ENCODE measurements at places on chromosomes 6 and 20.

DNA sequence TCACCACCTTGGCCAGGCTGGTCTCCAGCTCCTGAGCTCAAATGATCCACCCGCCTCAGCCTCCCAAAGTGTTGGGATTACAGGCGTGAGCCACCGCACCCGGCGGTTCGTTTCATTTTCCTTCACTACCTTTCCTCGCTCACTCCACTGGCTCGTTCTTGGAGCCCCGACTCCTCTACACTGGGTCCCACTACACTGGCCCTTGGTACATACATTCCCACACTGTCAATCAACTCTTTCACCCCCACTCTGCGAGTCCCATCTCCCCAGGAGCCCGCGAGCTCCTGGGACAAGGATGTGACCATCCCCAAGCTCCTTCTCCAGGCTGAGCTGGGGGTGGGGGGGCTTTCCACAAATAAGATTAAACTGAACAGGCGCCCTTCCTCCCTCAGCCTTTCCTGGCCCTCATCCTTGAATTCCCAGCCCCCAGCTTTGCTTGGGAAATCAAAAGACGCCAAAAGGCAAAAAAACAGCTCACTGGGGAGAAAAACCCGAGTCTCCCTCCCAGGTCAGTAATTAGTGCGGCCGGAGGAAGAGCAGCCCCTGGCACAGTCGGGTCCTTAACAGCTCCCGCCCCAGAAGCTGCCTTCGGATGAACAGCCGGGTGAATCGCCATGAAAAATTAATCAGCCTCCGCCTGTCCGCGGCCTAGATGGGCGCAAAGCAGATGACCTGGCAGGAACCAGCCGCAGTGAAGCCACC lies 42.8 kb upstream of the LY86 start:
- DNase-seq = no peak

DNA sequence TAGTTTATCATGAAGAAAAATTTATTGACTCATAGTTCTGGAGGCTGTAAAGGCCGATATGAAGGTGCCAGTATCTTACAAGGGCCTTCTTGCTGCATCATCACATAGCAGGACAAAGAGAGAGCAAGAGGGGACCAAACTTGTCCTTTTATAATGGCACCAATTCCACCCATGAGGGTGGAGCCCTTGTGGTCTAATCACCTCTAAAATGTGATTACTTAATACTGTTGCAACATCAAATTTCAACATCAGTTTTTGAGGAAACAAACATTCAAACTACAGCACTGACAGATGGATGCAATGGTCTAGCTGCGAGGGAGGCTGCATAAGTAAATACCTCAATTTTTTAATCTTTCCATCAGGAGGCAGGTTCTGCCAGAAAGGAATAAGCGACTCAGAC lies 76.7 kb upstream of the LAMA2 start:
- no peak for DNase-seq

- DNase-seq = no peak
These were observed 590 bp downstream of the EYS start for GRCh38 chr6:65706436-65706835.

DNA sequence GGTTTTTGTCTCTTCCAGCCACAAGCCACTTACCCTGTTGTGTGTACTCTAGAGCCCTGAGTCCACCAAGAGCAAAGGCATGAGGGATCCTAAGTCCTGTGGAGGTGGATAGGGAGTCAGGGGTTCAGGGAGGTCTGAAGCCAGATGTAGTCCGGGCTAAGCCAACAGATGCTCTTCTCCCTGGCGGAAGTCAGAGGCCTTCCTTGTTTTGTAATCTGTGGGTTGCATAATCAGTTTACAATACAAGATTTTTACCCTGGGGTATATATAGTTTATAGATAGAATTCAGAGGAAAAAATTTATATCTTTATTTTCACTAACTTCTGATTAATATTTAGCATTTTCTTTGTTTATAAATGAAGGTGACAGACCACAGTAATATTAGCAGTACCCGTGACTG lies 9.2 kb downstream of the LAMP5 start:
- DNase-seq = no peak

- DNase-seq = no peak
These were observed 39.4 kb upstream of the RGS17 start for GRCh38 chr6:153170511-153170910.

DNA sequence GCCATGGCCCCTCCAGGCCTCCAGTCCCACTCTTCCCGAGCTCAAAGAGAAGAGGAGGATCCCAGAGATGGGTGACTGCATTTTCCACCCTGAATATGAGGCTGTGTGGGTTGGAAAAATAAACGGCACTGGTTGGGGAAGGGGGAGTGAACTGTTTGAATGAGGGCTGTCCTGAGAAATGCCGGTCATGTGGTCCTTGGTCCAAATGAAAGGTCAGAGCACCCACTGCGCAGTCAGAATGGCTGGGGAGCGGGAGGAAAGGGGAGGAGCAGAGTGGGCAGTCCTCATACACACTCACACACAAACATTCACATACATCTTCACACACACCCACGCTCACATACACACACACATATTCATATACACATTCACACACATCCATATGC lies 83.1 kb downstream of the MRPL14 start:
- no peak for DNase-seq

DNA sequence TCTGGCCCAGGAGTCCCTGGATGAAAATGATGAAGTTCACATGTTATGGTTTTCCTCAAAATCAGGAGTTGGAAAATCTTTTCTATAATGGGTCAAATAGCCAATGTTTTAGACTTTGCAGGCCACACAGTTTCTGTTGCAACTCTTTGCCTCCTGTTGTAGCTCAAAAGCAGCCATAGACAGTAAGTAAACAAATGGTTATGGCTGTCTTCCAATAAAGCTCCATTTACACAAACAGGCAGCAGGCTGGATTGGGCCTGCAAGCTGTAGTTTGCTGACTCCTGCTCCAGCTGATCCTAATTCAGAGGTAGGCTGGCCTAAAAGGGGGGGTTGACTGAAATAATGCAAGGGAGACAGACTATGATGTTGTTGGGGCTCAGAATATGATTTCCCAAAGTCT lies 33.0 kb downstream of the METTL24 start:
- no peak for DNase-seq

DNA sequence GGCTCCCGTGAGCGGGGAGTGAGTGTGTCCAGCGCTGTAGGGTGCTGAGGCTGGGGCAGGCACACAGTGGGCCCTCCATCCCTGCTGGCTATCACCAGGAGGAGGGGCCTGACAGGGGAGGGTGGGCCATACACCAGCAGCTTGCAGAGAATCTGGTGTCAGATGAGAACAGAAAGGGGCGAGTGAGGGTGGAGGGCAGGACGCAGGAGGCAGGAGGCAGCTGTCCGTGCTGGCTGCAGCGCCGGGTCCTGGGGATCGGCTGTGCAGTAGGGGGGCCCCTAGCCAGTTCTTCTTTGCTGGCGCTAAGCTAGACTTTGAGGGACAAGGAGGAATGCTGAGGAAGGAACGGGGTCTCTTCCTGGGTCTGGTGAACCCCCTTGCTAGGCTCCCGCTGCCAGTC lies 1.6 kb upstream of the CABLES2 start:
- no peak for DNase-seq

- no peak for DNase-seq
These were observed 20.8 kb downstream of the DAAM2 start for GRCh38 chr6:39812853-39813533.

DNA sequence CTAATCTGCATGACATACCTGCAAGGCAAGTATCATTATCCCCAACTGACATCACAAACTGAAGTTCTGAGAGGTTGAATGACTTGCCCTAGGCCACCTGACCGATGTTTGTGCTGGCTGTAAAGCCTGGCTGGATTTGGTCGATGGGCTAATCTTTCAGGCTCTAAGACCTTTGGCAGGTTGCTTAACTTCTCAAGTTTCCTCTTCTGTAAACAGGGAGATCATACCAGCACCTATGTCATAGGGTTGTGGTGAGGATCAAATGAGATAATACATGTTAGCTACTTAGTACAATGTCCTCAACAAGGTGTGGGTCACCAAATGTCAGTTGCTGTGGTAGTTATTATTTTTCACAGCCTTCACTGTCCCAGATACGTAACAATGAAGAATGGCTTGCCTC lies 14.2 kb downstream of the ANKRD66 start:
- no peak for DNase-seq

GRCh38 chr20:58636983-58637421 lies 14.1 kb upstream of the STX16 start:
- no peak for DNase-seq

GRCh38 chr6:29490552-29490951 lies 2.8 kb upstream of the MAS1L start:
- DNase-seq = no peak

- DNase-seq = no peak
These were observed 19.5 kb downstream of the KATNA1 start for GRCh38 chr6:149628875-149629510.

DNA sequence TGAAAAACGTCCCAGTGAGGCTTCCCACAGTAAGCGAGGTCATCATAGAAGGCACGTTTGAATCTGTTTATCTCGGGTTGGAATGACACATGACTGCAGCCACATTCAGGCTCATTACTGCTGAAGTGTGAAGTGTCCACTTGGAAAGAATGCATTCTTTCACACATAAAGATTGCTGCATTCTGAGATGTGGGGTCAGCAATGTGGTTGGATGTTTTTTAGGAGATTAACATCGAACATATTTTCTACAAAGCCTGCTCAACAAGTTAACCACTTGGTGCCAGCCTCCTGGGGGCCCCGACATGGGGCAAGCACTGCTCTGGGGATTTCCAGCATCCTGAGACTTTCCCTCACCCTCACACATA lies 79.9 kb downstream of the BMP6 start:
- no peak for DNase-seq

- no peak for DNase-seq
These were observed 19.2 kb upstream of the GLP1R start for GRCh38 chr6:39029156-39030011.

GRCh38 chr6:40520678-40521077 lies 66.5 kb downstream of the LRFN2 start:
- DNase-seq = no peak

DNA sequence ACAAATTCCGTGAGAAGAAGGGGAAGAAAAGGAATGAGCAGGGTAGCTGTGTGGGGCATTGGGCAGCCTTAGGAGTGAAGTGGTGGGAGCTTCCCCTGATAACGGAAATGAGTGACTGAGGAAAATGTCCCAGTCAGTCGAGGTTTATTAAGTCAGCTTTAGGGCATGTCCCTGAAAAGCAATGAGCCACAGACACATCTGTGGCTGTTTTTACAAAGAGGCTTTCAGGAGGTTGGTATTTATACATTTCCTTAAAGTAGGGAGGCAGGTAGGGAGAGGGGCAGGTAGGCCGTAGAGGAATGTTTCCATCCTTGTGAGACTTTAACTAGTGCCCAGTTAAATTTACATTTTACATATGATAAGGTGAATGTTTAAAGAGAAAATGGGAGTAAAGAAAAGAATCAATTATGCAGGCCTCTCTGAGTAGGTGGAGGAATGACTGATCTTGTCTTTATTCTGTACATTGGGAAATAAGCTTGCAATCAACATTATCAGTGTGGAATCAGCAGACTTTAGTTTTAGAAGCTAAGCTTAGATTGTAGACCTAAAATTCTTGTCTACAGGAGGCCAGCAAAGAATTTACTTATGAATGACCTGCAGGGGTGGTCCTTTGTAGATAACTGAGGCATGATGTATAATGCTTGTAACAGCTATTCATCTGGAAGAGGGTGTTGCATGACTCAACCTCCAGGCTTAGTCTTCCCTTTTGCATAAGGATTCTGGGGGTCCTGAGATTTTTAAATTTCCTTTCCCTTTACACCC lies 18.5 kb downstream of the SLC22A2 start:
- DNase-seq = no peak

DNA sequence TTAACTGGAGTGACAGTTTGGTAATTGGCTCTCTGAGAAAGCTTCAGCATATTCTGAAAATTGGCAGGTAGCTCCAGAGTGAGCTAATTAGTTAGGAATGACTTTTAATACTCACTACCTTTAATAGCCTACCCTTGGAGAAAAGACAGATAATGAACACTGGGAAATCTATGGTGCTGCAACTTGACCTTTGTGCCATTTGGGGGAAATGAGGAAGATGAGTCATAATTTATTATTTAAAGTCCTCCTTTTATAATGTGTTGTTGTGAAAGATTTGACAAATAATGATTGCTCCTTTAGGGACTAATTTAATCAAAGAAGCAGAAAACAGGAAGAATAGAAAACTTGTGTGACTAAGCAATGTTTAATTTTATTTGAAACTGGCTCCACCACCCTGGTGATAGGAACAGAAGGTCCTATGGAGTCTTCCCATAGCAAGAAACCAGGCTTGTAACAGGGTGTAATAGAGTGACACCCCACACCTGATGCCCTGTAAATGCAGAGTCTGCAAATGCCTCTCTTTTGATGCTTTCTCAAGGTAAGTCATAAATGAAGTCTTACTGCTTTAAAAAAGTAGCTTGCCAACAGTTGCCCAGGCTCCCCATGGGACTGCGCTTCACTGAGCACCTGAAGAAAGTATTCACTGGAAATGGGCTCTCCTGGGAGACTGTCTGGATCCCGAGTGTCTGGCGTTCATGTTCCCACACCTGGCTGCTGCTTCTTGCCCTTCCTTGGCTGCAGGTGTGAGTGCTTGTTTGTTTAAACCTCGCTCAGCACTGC lies 134.4 kb downstream of the LRRC1 start:
- no peak for DNase-seq

GRCh38 chr6:1485678-1486077 lies 96.3 kb downstream of the FOXF2 start:
- DNase-seq = no peak

GRCh38 chr6:437037-437392 lies 45.5 kb downstream of the IRF4 start:
- no peak for DNase-seq

GRCh38 chr6:158285656-158286021 lies 26.6 kb upstream of the TULP4 start:
- DNase-seq = no peak

DNA sequence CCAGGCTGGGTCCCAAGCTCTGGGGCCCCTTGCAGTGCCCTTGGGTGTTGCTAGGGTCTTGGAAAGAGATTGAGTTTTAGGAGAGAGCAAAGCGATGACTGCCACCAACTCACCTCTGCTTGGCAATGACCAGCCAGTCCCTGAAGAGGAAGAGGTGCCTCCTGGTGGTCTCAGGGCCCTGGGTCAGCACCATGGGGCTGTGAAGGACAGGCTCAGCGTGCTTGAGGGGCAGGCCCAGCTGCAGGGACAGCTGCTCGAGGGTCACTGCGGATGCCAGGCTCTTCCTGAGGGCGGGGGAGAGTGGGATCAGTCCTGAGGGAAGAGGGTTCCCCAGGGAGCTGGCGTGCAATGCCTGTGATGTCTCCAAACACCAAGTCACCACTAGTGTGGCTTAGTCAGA lies 50.8 kb upstream of the TAGAP start:
- DNase-seq = no peak
